Activated naive CD4-positive, alpha-beta T cell treated with anti-CD3 and anti-CD28 coated beads for 36 hours (primary cell): ENCODE measurements at places on chromosomes 3 and 15.

DNA sequence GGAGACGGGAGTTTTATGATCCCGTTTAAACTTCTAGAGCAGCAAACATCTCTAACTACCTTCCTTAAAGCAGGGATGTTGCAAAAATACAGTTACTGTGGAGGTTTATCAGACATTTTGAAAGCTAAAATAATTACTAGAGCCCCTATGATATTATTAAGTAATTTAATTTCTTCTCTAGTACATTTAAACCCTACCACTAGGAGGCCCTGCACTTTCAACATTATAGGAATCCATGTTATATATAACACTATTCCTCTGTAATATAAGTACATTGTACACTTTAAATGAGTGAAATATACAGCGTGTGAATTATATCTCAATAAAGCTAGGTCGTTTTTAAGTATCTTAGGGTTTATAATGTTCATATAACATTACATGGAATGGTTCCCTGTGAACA lies 11.5 kb downstream of the SETMAR start:
- no peak for DNase-seq

DNA sequence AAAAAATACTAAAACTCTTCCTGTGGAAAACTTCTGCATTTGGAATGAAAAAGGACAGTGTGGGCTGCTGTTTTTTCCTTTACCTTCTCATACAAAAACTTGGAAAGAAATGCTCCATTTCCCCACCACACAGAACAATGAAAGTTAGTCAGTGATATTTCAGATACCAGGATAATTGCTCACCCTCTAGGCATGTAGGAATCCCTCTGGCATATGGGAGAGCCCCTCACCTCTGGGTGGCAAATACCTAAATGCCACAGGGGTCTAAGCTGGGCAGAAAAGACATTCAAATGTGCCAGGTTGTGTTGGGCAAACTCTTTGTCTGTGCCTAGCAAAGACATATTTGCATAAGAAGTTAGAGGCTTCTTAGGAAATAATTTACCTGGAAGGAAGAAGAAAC lies 560.3 kb upstream of the NR2F2 start:
- no peak for DNase-seq

GRCh38 chr3:4714045-4714444 lies 220.9 kb downstream of the ITPR1 start:
- DNase-seq = no peak

- peak; percentile 50 for DNase-seq
Measured at GRCh38 chr15:52790169-52790708, at the start of gene ONECUT1. Gene ONECUT1 (minus strand): TSS chr15:52790336. CDS start chr15:52789884, 452 bp downstream.

DNA sequence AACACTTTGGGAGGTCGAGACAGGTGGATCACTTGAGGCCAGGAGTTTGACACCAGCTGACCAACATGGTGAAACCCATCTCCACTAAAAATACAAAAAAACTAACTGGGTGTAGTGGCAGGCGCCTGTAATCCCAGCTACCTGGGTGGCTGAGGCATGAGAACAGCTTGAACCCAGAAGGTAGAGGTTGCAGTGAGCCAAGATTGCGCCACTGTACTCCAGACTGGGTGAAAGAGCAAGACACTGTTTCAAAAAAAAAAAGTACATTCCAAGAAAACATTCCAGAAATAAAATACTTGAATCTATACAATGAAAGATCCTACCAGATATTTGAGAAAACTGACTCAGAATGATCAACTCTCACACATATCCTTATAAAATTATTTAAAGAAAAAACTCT lies 30.4 kb downstream of the TFDP2 start:
- no peak for DNase-seq

- DNase-seq = peak; percentile 73
Measured at GRCh38 chr15:64246364-64247189, 83.8 kb upstream of the PPIB start.

GRCh38 chr15:66703540-66703941 lies 1.5 kb downstream of the SMAD6 start:
- DNase-seq = no peak

GRCh38 chr3:64552160-64552559 lies 135.6 kb downstream of the ADAMTS9 start:
- DNase-seq = no peak

DNA sequence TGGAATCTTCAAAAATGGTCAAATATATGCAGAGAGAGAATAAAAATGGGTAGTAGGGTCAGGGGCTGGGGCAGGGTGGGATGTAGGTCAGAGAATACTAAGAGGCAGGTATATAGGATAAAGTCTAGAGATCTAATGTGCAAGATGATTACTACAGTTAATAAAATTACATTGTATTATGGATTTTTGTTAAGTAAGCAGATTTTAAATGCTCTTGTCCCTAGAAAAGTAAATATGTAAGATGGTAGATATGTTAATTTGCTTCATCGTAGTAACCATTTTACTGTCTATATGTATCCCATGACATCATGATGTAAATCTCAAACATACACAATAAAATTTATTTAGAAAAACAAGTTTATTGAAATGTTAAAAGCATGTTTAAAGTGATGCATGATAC lies 1051.4 kb downstream of the AGBL1 start:
- no peak for DNase-seq

GRCh38 chr3:36362973-36363372 lies 17.3 kb upstream of the STAC start:
- no peak for DNase-seq
